Brain (organoid and tissue), 16 donors: ENCODE measurements at places on chromosomes 12 and 14. TPM values are rescaled to one million over a fixed set of nuclear protein-coding genes. Genes with fewer than 3 reads are reported as not detected.

Gene ZFHX2
- 6.5 TPM for polyA plus RNA-seq

Gene DLK1
- 233 TPM for polyA plus RNA-seq

Gene SLC2A14
- 0.76 TPM for polyA plus RNA-seq

Gene BIN2
- polyA plus RNA-seq = 1.3 TPM

Gene GCH1
- 32.2 TPM for polyA plus RNA-seq

Gene MANSC4
- polyA plus RNA-seq = not detected

Gene RFLNA
- polyA plus RNA-seq = 1.5 TPM

Gene PUS1
- 4.4 TPM for polyA plus RNA-seq

Gene HNF1A
- polyA plus RNA-seq = not detected

DNA sequence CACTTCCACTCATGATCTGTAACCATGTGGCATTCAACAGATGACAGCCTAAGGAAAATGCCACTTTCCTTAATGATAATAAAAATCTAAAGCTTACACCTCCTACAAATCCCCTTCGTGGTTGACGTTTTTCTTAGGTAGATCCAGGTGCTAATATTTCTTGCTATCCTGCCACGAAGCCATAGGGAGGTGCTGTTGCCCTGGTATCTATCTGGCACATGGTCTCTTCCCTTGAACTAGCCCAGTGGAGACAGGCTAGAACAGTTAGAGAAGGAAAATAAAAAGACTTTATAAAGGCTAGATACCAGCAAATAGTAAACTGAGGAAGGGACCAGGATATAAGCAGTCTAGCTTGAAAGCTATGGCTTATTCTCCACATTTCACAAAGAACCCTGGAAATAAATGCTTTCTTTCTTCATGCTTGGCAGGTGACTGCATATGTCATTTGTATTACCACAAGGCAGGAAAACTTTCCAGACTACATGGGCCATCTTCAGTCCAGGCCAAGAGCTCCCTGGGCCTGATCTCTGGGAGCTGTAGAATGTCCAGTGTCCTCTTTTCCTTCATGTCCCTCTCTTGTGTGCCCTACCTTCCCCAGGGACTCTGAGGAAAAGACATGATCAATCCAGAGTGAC is 15.3 kb downstream of the SPIC start:
- DNase-seq = no peak

DNA sequence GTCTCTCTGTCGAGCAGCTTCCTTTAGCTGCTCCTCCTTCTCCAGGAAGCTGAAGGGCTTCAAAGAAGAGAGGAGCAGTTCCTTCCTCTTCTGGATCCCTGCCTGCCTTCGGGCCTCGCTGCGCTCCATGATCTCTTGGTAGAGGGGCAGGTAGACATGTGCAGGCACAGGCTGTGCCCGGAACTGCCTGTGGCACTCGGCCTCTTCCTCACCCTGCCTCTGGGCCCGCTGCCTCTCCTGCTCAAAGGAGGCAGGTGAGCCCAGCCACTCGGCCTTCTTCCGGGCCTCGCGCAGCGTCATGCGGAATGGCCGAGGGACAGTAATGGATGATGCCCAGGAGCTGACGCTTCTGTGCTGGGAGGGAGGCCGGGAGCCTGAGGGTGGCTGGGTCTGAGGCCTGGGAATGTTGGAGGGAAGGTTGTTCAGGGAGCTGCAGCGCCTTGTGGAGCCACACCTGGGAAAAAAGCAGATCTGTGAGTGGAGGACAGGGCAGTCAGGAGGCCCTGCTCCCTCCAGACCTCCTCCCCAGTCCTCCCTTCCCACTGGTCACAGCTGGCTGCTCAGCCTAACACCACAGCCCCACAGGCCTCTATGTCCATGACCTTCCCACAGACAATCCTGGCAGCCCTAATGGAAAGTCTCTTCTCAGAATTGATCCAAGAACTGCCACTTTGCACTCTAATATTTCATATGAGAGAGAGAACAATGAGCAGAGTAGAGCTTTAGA is 5.3 kb downstream of the FAM161B start:
- no peak for DNase-seq

- no peak for DNase-seq
These were observed 70.7 kb upstream of the GALNT9 start for GRCh38 chr12:132400011-132400641.

DNA sequence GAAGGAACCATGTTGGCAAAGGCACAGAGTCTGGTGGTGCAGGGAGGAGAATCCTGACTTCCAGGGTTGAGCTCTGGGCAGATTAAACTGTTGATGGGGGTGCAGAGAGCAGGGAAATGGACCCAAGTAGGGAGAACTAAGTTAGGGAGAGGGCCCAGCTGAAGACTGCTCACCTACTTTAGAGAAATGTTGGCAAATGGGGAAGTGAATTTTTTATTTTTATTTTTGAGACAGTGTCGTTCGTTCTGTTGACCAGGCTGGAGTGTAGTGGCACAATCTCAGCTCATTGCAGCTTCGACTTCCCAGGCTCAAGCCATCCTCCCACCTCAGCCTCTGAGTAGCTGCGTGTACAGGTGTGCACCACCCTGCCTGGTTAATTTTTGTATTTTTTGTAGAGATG is 32.1 kb upstream of the TUBA1A start:
- no peak for DNase-seq

- no peak for DNase-seq
These were observed 14.2 kb downstream of the CCDC92 start for GRCh38 chr12:123958462-123958861.

- no peak for DNase-seq
These were observed 79.9 kb downstream of the CHGA start for GRCh38 chr14:93002851-93003298.

DNA sequence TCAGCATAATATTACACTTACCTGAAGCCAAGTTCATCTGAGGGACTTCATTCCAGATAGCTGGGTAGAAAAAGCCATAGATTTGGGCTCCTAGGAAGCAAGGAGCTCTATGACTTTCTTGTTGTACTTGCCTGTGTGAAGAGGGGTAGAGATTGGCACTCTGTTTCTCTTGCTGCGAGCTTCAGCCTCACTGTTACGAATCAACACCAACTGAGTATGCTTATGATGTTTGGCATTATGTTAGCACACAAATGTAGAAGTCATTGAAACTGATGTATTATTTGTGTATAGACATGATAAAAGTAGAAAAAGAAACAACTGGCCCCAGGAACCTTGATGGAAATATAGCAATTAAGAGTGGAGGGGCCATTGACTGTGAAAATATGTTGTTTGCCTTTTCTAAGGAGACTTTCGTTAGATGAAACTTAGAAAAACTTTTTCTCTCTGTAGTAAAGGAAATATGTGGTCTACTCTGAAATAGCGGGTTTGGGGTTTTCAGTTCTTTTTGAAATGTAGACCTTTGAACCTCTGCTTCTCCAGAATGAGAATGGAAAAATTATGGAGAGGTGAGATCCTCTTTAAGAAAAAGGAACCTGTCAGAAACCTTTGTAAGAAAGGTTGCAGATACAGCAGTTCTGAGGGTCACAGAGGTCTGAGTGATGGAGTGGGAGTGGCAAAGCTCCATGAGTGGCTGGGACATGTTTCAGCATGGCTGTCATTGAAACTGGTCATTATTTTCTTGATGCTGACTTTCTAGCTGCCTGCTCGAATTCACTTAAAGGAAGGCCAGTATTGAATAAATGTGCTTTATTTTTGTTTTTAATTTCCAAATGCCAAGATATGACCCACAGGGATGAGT is 159.9 kb downstream of the GCH1 start:
- DNase-seq = no peak

- no peak for DNase-seq
These were observed 6.8 kb downstream of the FAM161B start for GRCh38 chr14:73943083-73943482.

GRCh38 chr12:57470286-57470969 is 9.2 kb downstream of the ARHGAP9 start:
- DNase-seq = no peak

DNA sequence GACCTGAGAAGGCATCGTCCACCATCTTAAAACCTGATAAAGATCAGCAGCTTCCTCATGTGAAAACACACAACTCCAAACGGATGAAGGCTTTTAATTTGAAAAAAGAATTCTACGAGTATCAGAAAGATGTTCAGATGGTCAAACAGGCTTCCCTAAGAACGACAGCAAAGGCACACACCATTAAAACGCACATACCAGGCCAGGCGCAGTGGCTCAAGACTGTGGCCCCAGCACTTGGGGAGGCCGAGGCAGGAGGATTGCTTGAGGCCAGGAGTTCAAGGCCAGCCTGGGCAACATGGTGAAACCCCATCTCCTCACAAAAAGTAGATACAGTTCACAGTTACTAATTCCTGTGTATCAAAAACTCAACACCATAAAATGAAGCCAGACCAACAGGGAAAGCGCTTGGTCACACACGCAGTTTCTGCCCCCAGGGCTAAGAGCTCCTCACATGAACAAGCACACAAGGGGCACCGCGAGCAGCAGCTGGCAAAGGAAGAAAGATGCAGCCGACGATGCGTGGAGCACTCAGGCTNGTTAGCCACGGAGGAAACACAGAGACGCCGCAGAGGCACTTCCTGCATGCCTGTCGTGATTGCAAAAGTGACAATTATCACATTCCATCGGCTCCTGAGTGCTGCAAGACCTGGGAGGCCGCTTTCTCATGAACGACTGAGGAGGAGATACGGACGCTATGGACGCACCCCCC is 78.0 kb downstream of the NOC4L start:
- DNase-seq = peak; percentile 33

DNA sequence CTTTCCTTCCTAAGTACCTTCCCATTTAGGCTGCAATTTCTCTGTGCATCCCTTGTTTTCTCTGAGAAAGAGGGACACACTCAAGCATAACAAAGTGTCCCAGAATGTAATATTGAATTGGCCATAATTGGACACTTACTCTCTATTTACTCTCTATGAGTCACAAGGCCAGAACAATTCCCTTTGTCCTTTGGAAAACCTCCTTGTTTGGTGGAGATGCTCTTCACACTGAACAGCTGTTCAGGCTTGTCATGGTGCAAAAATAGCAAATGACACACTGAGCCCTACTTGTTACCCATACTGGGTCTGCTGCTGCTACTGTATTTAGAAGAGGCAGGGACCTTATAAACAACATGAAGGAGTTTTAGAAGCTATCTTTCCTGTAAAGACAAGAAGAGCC is 1590.5 kb upstream of the TMEM132C start:
- no peak for DNase-seq

GRCh38 chr14:77052281-77053044 is 24.0 kb upstream of the IRF2BPL start:
- DNase-seq = no peak

GRCh38 chr14:94100847-94101246 is 9.7 kb upstream of the IFI27 start:
- no peak for DNase-seq

DNA sequence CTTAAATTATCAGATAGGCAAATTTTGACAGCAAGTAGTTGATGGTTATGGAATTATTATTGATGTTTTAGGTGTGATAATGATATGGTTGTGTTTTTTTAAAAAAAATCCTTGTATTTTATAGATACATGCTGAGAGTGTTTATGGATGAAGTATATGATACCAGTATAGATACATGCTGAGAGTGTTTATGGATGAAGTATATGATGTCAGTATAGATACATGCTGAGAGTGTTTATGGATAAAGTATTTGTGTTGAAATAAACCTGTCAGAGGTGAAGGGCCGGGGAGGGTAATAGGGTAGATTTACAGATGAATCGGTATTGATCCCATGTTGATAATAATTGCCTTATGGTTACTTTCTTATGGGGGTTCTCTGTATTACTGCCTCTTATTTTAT is 6.0 kb upstream of the RFX4 start:
- no peak for DNase-seq

DNA sequence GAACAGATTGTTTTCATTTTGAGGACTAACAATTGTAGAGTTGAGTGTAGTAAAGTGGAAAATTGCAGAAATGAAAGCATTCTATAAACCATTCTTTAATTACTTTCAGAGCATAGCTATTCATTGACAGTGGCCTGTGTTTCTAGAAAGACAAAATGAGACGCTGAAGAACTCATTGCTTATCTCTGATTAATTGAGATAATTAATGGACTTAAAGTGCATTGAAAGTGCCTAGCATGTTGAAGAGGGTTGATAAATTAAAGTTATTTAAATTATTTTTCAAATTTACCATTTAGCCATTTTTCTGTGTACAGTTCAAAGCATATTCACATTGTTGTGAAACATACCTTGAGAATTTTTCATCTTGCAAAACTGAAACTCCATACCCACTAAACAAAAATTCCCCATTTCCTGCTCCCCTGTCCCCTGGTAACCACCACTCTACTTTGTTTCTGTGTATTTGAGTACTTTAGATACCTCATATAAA is 57.4 kb downstream of the DAAM1 start:
- DNase-seq = no peak

DNA sequence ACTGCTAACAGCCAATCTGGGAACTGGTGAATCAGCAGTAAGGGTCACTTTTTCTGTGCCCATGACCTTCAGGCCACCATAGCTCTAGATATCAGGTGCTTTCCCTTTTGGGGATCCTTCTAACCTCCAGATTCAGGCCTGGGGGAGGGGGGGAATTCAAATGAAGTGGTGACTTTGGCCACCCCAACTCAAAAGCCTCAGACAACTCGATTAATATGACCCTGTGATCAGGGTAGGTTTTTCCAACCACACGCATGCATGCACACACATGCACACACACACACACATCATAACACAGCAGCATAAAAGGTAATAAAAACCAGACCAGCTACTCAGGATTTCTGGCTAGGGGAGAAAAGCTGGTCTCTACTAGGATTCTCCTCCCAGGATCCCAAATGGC is 5.3 kb downstream of the TBX3 start:
- no peak for DNase-seq

GRCh38 chr12:124726596-124727263 is 136.9 kb downstream of the SCARB1 start:
- no peak for DNase-seq

DNA sequence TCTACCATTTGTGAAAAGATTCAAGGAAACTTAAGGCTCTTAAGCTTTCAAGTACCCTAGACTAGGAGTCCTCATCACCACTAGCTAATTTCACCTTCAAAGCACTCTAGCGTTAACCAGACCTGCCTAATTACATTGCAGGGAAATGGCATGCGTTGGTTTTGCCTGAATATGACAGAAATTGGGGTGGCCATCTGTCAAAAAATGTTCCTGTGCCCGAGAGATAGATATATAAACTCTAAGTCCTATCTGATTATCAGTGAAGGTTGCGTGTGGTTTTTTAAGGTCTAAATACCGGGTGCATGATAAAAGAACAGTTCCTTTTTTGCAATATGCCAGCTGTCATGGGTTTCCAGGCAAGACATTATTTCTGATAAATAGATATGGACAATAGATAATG is 48.3 kb downstream of the SPRING1 start:
- DNase-seq = peak; percentile 12

DNA sequence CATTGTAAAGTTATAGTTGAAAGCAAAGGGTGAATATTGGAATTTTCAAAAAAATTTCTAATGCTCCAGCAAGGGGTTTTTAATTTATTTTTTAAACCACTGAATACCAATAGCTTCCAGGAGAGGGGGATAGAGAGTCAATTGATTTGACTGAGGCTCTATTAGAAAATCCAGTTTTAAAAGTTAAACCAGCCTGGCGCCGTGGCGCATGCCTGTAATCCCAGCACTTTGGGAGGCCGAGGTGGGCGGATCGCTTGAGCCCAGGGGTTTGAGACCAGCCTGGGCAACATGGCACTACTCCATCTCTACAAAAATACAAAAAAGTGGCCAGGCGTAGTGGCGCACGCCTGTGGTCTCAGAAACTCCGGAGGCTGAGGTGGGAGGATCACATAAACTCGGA is 150.1 kb downstream of the SLC38A4 start:
- peak; percentile 53 for DNase-seq
